Activated naive CD8-positive, alpha-beta T cell treated with anti-CD3 and anti-CD28 coated beads, Interleukin-2, amount 10 ng/mL, durations not matched to agents 7 days and 5 days (primary cell): ENCODE measurements at places on chromosomes 5 and 9.

GRCh38 chr5:160044967-160045366 lies 36.0 kb downstream of the TTC1 start:
- no peak for DNase-seq

DNA sequence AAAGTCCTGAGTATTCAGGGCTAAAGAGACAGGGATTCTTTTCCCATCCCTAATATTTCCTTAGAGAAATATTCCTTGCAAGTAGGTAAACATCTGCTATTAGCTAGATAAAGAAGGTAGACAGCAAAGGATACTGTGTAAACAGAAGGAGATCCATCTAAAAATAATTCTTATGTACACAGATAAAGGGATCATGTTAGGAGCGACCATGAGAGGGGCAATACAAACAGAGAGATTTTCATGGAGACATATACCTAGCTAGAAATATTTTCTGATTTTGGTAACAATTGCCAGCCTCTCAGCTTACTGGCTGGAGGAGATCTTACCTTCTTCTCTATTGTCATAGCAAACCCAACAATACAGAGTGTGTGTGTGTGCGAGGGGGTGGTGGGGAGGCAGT lies 184.6 kb upstream of the DMAC1 start:
- DNase-seq = no peak

- DNase-seq = no peak
These were observed 21.8 kb downstream of the SPARC start for GRCh38 chr5:151664694-151665585.

DNA sequence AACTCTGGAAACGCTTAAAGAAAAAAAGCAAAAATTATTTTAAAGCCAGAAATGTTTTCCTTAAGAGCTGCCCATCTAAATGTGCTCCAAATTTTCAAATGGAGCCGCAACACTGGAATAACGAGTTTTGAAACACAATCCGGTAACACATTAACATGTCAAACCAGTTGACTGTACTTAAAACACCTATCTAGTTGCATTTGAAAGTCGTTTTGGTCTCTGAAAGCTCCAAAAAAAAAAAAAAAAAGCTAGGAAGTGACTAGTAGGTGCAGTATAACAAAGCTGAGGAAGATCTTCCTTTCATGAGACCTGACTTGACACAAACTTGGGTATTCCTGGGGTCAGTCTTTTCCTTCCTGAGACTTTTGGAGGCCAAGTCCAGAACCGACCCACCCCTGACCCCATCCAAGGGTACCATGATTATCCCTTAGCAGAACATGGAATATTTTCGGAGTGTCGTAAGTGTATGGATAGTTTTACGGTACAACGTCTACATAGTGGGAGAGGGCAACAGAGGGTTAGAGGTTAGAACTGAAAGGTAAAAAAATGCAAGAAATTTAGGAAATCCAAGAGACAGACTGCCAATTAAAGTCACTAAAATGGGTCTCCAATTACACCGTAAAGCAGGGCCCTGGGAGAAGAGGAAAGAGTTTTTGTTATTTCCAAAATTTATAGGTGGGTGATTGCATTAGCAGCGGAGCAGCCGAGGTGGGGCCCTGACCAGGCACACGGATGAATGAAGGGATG lies 812 bp downstream of the CETN3 start:
- DNase-seq = no peak

DNA sequence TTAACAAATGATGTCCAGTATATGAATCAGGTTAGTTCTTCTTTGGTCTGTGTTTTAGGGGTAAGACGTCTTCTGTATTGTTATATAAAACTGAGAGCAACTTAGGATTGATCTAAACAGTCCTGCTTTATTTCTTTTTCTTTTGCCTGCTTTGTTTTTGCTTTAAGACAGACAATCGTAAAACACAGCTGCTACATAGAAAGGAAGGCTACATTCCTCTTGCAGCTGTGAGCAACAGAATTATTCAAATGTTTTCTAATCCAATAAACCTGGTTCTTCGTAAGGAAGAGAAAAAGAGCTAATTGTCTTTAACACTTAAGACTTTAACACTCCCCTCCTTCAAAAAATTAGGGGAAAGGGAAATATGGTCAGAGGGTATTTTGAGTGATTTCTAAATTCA lies 14.6 kb downstream of the FGF1 start:
- no peak for DNase-seq

DNA sequence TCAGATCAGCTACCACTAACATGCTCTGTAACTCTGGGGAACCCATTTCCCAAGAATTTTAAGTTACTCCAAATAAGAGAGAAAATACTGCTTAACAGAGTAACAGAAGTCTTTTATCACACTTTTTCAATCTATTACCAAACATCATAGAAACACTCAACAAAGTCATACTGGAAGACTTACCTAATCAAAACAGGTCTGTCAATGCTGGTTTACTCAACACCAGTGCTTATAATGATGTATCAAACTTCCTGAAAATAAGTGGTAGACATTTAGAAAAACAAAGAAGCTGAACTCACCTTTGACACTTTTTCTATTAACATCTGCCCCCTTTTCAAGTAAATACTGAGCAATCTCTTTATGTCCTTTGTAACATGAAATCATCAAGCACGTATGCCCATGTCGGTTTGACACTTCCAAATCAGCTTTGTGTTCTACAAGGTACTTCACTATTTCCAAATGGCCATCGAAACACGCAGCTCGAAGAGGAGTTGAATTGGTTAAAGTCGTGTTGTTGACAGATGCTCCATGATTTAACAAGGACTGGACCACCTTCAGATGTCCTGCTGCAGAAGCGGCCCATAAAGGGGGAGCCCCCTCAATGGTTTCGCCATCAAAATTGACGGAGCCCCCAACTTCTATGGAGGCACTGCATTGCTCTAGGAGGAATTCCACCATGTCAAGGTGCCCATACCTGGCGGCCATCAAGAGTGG lies 1.8 kb downstream of the FEM1C start:
- DNase-seq = no peak

DNA sequence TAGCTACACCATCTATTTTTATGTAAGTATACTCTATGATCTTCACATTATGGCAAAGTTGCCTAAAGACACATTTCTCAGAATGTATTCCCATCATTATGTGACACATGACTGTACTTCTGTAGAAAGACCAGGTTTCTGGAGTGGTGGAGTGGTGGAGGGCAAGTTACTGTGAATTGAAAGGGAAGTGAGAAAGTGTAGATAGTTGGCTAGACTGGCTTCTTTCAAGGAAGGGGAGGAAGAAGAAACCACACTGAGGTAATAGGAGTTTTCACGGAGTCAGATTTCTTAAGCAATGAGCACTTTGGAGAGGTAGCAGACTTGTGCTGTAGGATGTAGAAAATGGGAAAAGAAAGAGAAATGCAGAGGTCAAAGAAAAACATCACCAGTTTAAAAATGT lies 50.9 kb upstream of the EQTN start:
- DNase-seq = no peak

GRCh38 chr5:155027993-155028629 lies 14.6 kb downstream of the KIF4B start:
- DNase-seq = no peak
